ENCODE measurements at places on chromosomes 13 and 19.

- peak; percentile 60 for DNase-seq
Observed at GRCh38 chr19:55454787-55455243, 6.6 kb downstream of the ISOC2 start.

- no peak for DNase-seq
Observed at GRCh38 chr13:53159431-53159830, 130.8 kb downstream of the OLFM4 start.

DNA sequence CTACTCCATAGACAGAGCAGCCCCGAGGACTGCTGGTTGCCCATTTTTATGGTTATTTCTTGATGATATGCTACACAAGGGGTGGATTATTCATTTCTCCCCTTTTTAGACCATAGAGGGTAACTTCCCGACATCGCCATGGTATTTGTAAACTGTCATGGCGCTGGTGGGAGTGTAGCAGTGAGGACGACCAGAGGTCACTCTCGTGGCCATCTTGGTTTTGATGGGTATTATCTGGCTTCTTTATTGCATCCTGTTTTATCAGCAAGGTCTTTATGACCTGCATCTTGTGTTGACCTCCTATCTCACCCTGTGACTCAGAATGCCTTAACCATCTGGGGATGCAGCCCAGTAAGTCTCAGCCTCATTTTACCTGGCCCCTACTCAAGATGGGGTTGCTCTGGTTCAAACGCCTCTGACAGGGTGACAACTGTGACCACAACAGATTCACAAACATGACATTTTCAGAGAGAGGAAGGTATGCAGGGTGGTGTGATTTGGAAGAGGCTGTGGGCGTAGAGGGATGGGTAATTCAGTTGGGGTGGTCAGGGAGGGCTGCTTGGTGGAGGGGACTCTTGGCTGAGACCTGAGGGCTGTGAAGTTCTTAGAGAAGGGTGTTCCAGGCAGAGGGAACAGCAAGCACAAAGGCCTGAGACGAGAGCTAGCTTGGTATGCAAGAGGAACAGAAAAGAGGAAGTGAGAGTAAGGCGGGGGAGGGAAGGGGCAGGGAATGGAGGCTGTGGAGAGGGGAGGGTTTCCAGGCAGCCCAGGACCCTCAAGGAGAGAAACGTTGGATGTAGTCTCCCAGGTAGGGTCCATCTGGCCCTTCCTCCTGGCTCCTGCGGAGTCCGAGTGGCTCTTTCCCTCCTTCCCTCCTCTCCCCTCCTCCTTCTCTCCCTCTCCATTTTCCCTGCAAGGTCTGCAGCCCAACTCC lies 23.5 kb downstream of the FAM187B start:
- no peak for DNase-seq

GRCh38 chr13:37685206-37685605 lies 86.6 kb upstream of the POSTN start:
- DNase-seq, result no peak

DNA sequence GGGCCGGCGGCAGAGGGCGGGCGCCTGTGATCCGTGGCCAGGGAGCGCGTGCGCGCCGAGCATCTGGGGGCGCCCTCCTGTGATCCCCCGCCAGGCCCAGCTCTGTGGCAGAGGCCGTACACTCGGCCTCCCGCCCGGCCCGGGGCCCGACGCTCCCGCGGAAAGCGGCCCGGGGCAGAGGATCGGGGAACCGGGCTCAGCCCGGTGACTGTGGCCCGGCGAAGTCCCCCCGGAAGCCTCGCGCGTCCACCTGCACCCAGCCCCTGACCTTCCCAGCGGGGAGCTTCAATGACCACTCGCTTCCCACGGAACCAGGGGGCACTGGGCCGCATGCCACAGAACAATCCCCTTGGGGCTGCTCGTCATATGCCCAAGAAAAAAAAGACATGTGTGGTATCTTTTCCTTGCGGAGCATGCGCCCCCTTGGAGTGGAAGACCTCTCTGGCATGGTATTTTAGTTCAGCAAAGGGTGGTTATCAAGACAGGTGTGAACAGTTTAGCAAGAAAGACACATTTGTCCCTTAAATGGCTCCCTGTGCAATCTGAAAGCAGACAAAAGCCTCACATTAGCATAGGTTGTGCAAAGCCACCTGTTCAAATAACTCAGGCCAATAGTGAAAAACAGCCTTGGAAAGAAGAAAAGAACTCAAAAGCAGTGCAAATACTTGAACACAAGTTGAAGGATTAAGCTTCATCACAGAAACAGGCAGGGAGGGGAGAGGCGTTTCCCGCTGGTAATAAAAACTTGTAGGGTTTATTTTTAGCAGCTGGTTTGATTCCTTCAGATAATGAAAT lies 290.9 kb upstream of the SOX21 start:
- DNase-seq, result no peak

DNA sequence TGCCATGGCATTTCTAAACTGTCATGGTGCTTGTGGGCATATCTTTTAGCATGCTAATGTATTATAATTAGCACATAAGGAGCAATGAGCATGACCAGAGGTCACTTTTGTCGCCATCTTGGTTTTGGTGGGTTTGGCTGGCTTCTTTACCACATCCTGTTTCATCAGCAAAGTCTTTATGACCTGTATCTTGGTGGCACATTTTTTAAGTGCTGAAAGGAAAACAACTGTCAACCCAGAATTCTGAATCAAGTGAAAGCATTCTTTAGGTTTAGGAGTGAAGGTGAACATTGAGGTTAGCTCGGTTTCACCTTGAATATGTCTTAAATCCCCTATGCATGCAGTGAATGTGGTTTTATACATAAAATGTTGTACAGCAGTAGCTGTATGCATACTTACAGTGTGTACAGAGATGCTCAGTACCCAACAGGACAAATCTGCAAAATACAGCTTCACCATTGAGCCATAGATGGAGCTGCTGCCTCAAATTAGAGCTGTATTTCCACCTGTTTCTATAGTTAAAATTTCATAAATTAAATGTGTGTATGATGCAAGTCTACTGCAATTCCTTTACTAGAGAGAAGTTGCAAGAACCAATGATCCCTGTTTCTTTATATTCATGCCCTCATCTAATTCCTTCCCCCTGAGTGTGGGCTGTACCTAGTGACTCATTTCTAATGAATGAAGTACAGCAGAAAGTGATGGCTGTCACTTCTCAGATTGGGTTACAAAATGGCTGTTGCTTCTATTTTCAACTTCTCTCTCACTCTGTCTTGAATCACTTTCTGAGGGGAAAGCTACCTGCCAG lies 25.2 kb upstream of the IGSF23 start:
- no peak for DNase-seq

DNA sequence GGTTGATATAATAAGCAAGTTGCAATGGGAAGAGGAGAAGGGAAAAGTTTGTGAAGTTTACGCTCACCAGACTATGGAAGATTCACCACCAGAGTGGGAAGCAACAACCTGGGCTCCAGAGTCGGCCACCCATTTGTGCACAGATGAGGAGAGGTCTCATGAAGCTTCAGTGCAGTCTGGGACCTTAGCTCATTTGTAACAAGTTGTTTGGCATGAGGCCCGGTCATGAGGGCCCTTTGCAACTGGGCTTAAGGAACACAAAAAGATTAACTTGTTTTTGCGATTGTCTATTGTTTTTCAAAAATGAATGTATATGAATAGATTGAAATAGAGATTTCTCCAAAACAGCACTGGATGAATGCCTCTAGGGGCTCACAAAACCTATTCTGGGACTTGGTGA lies 94.2 kb downstream of the ZNF737 start:
- DNase-seq, result no peak
